NCI-H774 (cell line): ENCODE measurements at places on chromosomes 11 and 22.

- DNase-seq: no peak
Observed at GRCh38 chr22:49882519-49883293, 29.1 kb downstream of the ZBED4 start.

DNA sequence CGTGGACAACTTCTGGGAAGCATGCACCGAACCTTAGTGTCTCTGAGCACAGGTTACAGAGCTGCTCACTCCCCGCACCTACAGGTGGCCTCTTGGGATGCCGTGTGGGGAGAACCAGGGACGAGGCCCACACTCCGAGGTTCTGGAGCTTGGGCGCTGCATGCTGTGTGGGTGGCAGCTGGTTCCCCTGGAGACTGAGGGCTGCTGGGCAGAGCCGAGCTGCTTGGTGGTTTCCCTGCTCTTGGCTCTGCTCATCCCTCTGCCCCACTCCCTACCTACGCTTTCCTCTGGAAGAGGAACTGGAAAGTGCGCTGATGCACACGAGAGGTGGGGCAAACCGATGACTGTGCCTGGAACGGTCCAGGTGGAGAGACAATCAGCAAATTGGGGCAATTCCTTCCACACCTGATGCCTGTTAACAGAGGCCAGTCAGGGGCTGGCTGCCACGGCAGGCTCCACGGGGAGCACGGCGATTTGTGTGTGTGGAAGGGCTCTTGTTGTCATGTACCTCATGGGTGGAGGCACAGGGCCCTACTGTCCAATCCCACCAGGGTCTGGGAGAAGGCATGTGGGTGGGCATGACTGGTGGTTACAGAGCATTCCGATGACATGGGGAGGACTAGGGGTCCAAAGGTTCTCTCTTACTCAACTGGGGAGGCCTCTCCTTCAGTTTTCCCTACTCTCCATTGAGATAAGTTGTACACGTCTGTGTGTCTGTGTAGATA is 60.9 kb downstream of the ST14 start:
- DNase-seq: no peak

DNA sequence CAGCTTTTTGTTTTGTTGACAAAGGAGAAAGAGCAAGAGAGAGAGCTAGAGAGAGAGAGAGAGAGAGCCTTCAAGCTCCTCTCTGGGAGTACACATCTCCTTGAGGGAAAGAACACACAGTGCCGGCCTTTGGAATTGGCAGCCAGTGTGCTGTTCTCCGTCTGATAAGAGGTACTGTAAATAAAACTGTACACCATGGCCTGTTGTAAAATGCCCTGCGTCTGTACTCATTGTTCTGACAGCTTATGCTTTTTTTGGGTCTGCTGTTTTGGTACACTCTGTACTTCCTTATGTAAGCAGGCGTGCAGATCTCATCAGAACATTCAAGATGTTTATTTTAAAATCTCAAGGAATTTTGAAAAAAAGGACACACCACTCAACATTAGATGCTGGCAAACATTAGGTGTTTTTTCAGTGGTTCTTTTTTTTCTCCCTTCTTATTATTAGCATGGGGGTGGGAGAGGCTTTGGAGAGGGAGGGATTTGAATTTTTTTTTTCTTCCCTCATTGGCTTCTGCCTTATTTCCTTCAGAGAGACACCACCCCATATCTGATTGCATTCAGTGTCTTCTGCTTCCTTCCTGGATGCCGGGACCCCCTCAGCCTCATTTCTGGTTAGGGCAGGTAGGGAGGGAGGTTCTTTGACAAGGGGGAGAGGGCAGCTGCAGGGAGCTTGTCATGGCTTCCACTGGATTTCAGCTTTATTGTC is 116.8 kb upstream of the NNMT start:
- DNase-seq: peak; percentile 23

- no peak for DNase-seq
Observed at GRCh38 chr11:8097062-8097461, 16.1 kb downstream of the TUB start.

DNA sequence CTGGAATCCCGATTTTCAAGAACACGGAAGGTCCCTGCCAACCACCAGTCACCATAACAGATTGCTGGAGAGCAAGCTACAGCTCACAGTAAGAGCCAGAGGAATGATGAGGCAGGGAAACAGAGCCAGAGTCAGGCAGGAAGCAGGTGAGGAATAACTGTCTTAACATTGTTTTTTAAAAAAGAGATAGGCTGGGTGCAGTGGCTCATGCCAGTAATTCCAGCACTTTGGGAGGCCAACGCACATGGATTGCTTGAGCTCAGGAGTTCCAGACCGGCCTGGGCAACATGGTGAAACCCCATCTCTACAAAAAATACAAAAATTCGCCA is 13.5 kb upstream of the CASTOR1 start:
- DNase-seq: no peak

DNA sequence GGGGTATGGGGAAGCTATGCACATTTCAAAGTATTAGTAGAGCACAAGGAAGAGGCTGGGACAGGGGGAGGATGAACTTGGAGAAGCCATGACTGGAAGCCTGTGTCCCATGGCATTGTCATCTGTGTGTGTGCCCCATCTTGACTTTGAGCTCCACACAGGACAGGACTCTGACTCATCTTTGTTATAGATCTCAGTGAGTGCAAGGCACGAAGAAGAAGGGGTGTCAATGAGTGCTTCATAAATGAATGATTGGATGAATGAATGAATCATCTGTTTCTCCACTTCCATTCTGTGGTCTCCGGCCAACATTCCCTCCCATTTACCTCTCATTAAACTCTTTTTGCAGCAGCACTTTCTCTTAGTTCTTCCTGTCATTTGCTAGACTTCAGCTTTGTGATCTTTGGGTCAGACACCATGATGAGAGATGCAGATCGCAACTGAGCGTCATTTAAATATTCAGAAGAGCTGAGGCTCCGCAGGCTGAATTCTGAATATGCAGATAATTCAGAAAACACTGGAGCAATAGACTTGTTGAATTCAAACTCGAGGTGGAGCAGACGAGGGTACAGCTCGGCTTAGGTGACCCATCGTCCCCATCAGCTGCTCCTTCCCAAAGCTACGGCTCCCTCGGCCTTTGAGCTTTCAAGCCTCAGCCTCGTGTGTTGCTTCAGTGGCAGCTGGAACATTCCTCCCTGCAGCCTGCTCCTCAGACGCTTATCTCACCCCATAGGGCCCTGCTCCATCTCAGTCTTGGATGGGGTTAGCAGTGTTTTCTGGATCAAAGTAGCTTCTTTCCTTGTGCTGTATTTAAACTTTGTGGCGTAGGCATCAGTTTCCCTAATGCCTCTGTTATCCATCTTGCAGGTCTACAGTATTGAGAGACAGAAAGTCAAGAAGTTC is 30.8 kb downstream of the APOL3 start:
- DNase-seq: no peak

DNA sequence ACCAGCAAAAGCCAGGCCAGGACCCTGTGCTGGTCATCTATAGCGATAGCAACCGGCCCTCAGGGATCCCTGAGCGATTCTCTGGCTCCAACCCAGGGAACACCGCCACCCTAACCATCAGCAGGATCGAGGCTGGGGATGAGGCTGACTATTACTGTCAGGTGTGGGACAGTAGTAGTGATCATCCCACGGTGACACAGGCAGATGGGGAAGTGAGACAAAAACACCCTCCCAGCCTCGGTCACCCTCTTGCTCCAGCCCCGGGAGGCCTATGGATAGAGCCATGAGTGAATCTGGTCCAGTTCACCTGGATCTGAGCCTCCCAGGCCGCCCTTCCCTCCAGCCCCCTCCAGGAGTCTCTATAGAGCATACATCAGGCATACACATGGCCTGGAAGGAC is 115.2 kb upstream of the IGLL5 start:
- no peak for DNase-seq

DNA sequence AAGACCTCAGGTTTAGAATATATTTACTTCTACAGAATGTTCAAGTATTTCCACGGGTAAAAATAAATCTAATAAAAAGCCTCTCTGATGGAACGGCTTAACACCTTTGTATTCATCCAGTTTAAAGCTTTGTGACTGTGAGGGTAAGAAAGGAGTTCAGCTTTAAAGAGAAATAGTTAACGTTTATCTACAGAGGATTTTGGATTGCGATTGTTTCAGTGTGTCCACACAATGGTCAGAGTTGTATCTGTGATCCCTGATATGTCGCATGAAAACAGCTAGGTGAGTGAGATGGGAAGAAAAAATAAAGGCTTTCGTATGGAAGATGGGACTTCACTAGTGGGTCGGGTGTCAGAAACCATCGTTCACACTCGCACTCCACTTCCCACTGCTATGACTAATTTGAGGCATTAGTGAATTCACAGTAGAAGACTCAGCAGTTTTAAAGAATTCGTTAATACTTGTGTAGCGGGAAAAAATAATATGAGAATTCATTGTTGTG is 1.6 kb downstream of the APLP2 start:
- no peak for DNase-seq

- DNase-seq: no peak
Observed at GRCh38 chr11:12822392-12823022, 148.3 kb downstream of the TEAD1 start.

GRCh38 chr22:48254311-48254873 is 1491.9 kb downstream of the TBC1D22A start:
- DNase-seq: peak; percentile 11

GRCh38 chr11:80860632-80861031 is 1419.8 kb upstream of the TENM4 start:
- DNase-seq: no peak

- DNase-seq: no peak
Observed at GRCh38 chr22:27853424-27853823, 51.9 kb upstream of the MN1 start.

DNA sequence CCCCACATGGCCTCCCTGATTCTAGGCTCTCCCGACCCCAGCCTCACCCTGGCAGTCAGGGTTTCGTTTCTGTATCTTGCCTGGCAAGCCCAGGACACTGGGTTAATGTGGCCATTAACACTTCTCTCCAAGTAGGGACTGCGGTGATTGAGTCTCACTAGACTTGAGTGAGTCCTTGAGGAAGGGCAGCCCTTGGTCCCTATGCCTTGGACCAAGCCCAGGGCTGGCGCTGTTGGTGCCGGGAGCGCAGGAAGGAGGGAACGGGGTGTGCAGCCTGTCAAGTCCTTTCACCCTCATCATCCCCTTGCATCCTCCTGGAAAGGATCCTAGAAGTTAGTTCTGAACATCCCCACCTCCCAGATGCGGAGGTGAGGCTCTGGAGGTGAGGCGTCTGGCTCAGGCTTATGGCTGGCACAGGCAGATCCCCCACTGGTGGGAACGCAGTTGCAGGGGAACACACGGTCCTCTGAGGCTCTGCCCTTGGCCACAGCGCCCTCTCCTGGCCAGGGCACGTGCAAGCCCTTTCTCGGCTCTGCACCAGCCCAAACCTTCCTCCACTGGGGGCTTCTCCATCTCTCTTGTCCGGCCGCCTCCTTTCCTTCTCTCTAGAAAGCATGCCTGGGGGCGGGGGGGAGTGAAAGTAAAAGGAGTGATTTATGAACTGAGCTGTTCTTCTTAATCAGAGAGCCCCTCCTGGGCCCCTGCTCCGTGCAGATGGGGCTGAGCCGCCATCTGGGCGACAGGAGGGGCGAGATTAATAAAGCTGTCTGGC is 56.7 kb downstream of the TP53I11 start:
- peak; percentile 32 for DNase-seq

- DNase-seq: no peak
Observed at GRCh38 chr11:12543596-12544415, 130.4 kb upstream of the TEAD1 start.

DNA sequence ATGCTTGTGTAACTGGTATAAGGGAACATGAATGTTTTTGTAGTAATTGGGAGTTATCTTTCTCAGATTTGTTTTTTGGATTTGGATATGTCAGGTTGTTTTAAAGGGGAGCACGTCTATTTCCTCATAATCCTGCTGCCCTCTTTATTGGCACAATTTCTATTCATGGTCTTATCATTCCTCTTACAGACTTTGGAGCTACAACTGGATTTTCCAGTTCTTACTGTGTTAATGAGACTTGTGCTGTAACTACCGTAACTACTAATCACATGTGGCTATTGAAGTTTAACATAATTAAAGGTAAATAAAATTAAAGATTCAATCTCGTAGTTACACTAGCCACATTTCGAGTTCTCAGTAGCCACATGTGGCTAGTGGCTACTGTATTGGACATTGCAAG is 1.9 kb downstream of the FDX1 start:
- DNase-seq: no peak

- no peak for DNase-seq
Observed at GRCh38 chr11:73252577-73253191, 19.5 kb upstream of the P2RY6 start.

GRCh38 chr11:20110908-20111669 is 49.2 kb downstream of the DBX1 start:
- DNase-seq: peak; percentile 70

DNA sequence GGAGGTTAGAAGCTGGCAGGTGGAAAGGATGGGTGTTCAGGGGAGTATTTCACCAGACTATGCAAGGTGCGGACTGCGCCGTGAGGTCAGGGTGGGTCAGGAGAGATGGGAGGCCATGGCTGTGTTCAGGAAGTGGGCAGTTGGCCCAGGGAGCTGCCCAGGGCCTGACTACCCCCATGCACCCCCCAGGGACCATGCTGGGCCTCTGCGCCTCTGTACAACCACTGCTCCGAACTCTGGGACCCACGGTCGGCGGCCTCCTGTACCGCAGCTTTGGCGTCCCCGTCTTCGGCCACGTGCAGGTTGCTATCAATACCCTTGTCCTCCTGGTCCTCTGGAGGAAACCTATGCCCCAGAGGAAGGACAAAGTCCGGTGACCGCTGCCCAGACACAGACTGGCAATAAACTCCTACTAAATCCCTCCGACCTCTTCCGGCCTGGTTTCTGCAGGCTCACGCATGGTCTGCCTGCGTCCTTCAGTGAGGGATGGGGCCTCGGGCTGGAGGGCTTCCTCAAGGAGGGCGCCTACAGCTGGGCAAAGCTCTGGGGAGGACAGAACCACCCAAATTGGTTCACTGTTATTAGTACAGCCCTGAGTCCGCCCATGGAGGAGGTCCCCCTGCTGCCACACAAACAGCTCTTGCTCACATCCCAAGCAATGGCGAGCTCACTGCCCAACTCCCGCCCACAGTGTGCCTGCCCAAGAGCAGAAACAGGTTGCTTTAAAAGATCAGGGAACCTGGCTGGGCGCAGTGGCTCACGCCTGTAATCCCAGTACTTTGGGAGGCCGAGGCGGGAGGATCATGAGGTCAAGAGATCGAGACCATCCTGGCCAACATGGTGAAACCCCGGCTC is 4.2 kb downstream of the PHLDA2 start:
- DNase-seq: no peak

DNA sequence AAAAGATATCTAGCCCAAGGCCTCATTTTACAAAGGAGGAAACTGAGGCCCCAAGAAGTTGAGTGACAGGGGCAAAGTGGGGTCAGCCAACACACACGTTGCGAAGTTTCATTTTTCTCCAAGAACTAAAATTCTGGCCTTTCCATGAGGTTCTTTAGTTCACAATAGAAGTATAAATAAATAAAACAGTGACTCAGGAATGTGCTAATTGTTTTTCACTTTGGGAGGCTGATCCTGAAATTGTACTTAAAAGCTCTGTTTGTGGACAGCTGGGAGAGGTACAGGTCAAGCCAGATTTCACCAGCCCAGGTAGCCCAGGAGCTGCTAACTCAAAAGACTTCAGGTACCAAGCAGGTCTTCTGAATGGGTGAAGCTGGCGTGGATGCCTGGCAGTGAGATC is 105.2 kb downstream of the TRAF6 start:
- no peak for DNase-seq
